ENCODE measurements at places on chromosomes 2 and 18.
A peak's percentile ranks its signal among the peaks of the same experiment; 100 is the strongest.

- DNase-seq = no peak
Measured at GRCh38 chr2:105517814-105518705, 119.2 kb upstream of the FHL2 start.

- DNase-seq = peak; percentile 36
Measured at GRCh38 chr2:49770919-49771318, 616.6 kb upstream of the FSHR start.

GRCh38 chr18:70232261-70232660 lies 26.8 kb upstream of the RTTN start:
- DNase-seq = no peak

- peak; percentile 99 for DNase-seq
Measured at GRCh38 chr2:46164529-46165301, 132.5 kb upstream of the EPAS1 start.

DNA sequence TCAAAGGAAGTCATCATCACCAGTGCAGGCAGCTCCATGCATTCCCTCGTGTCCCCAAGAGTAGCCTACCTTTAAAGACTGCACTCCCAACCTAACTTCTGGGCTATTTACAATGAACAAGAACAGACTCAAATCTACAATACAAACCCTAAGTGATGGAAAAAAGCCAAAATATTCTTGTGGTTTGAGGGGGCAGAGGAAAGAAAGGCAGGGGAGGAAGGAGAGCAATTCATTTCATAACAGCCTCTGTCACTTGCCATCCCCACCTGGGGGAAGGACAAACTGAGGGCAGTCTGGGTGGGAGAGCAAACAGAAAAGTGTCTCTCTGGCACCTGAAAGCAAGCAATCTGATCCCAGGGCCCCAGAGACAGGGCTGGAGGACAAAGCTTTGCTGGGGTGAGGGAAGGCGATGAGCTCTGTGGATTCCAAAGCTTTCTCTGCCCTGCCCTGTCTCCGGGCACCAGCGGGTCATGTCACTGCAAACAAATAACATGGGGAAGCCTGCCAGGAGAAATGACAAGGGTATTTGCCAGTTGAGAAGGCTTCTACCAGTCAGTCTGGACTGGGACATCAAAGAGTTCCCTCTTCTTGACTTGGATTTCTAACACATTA lies 528.0 kb upstream of the TNP1 start:
- peak; percentile 73 for DNase-seq

- DNase-seq = peak; percentile 25
Measured at GRCh38 chr2:54456612-54457322, 640 bp downstream of the SPTBN1 start.

DNA sequence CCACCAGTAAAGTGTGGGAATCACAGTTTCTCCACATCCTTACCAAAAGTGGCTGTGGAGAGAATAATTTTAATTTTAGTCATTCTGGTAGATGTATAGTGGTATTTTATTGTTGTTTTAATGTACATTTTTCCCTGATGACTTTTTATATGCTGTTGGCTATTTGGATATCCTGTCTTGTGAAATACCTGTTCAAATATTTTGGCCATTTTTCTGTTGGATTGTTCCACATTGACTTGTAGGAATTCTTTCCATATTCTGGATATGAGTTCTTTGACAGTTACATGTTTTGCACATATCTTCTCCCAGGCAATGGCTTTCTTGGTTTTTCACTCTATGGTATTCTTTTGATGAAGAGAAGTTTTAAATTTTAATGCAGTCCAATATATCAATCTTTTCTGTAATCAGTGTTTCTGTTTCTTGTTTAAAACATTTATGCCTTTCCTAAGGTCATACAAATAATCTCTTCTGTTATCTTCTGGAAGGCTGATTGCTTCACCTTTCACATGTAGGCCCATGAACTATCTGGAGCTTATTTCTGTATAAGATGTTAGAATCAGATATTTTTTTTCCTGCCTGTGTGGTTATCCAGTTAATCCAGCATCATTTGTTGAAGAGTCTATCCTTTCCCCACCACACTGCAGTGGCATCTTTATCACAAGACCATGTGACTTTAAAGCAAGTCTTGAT lies 19.0 kb downstream of the AFTPH start:
- DNase-seq = peak; percentile 87

DNA sequence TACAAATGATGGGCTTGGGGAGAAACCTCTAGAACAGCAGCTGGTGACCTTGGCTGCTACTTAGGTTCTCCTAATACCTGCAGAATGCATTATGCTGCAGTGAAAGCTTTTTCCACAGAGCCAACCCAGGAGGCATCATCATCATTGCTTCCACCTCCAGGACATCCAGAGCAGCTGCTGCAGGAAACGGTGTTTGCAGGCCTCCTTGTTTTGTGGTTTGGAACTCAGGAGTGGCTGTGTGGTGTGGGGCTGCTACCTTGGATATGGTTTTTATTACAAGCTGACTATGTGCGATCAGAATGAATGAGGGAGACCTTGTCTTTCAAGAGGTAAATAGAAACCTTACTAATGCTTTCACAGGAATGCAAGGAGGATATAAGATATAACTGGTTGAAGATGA lies 82.9 kb upstream of the MCFD2 start:
- DNase-seq = peak; percentile 60

- DNase-seq = peak; percentile 85
Measured at GRCh38 chr2:47354013-47354847, 48.7 kb upstream of the MSH2 start.

- DNase-seq = no peak
Measured at GRCh38 chr2:144621266-144621665, 101.3 kb upstream of the ZEB2 start.

- DNase-seq = peak; percentile 86
Measured at GRCh38 chr2:46179037-46179621, 118.1 kb upstream of the EPAS1 start.

DNA sequence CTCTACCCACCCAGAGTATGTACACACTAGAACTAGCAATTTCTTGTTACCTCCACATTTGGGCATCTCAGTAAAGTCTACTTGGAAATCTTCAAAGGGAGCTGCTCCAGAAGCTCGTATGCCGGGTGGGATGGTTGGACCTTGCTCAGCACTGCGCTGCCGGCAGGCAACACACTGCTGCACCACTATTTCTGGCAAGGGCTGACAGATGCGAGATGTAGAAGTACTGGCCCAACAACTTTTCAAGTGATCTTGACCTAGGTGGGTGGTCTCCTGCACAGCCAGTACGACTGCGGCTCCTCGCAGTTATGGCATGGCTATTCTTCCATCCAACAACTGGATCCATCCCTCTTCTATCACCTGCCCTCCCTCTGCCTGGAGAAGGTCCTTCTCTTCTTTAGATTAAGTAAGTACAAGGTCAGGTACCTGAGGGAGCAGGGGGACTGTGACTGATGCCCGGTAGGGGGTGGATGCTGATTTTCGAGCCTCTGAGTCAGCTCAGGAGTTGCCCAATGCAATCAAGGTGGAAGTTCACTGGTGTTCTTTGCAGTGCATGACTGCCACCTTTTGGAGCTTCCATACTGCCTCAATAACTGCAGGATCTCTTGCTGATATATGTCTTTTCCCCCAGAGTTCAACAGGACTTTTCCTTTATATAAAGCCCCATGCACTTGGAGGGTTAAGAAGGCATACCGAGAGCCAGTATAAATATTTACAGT lies 100.4 kb upstream of the SLC1A4 start:
- DNase-seq = peak; percentile 96

GRCh38 chr2:28692411-28692810 lies 59.2 kb upstream of the PPP1CB start:
- no peak for DNase-seq

- peak; percentile 75 for DNase-seq
Measured at GRCh38 chr18:60895181-60895580, 438.0 kb upstream of the CDH20 start.

DNA sequence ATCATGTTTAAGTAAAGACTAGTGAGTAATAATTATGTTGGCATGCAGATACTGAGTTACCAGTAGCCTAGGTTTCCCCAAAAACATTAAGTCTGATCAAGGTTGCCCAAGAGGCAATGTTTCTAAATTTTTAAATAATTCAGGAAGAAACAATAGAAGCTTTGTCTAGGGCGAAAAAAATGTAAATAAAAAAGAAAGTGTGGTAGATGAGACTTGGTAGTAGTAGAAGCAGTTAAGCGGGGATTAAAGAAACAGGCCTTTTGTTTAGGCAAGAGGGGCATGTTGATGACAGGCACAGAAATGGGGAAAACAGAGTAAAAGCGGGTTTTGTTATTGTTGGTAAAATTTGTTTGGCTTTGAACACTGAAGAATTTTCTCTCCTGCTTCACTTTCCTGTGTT lies 97.2 kb downstream of the GULP1 start:
- no peak for DNase-seq

- no peak for DNase-seq
Measured at GRCh38 chr2:9415516-9416169, 7.7 kb downstream of the ITGB1BP1 start.

- no peak for DNase-seq
Measured at GRCh38 chr2:19176172-19176852, 182.1 kb downstream of the OSR1 start.

GRCh38 chr2:4588606-4589005 lies 885.2 kb downstream of the DCDC2C start:
- DNase-seq = no peak

Data from PC-3 (cell line).